HCEC 1CT (cell line): ENCODE measurements at places on chromosomes 12 and 14.

DNA sequence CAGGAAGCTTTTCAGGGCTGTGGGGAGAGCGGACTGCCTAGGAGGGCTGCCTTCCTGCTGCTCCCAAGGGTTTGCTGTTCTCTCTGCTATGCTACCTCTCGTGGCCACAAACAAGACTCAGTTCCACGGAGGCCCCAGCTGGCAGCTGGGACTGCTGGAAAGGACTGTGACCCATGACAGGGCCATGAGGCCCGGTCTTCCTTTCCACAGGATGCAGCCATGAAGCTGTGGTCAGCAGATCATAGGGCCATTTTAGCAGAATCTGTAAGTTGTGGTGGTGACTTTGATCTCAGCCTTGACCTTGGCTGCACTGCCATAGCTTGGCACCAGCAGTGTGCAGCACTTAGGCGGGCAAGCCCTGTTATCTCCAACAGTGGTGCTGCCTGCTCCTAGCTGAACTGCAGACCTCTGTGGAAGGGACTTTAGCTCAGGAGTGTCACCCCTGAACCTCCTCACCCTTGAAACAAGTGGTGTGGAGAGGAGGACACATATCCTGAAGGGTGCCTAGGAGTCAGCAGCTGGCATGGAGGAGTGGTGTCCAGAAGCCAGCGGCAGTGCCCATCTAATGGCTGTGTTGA lies 12.3 kb downstream of the KRT80 start:
- no peak for DNase-seq

DNA sequence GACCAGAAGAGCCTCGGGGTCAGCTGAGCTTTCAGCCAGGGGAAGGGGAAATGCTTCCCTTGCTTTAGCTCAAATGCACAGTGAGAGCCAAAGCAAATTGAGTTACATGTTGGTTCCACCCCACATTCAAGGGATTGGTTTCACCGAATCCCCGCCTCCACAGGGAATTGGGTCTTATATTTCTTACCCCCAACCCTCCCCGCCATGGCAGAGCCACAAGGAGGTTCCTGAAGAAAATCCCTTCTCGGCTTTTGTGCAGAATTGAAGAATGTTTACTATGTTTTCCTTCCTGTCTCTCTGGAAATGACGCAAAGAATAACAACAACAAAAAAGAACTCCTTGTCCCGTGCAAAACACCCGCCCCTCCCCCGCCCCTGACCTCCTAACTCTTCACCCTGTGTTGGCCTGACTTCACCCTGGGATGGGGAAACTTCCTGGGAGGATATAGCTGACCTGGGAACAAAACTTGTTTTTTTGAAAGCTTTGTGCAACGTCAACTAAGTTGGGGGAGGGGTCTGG lies 21.9 kb upstream of the CIPC start:
- DNase-seq = peak; percentile 22

- peak; percentile 23 for DNase-seq
Measured at GRCh38 chr12:57135527-57136326, 7.4 kb downstream of the LRP1 start.

GRCh38 chr12:46459861-46460545 lies 87.4 kb upstream of the SLC38A2 start:
- DNase-seq = no peak

GRCh38 chr12:114006482-114007425 lies 40.6 kb upstream of the RBM19 start:
- no peak for DNase-seq
